Activated CD4-positive, alpha-beta T cell treated with anti-CD3 and anti-CD28 coated beads, Interleukin-2, amount 10 ng/mL, durations not matched to agents 24 days and 14 days (primary cell): ENCODE measurements at places on chromosomes 1 and 21. TPM values are rescaled to one million over a fixed set of nuclear protein-coding genes. Genes with fewer than 3 reads are reported as not detected.

The ECM1 gene
- total RNA-seq = 1.5 and 2.4 TPM in 2 replicates

The CYP4A11 gene
- total RNA-seq = not detected in 2 replicates

The FAM167B gene
- total RNA-seq = 0.23 and 0.57 TPM in 2 replicates

The CYP2J2 gene
- total RNA-seq = 0.49 and 0.78 TPM in 2 replicates

The KCNK1 gene
- total RNA-seq = 1.9 and 2.3 TPM in 2 replicates

The ANKRD35 gene
- 0.40 TPM in 2 replicates for total RNA-seq

The AK5 gene
- total RNA-seq = 0.05 and 0.17 TPM in 2 replicates

The MRPL39 gene
- 63.2 and 66.0 TPM in 2 replicates for total RNA-seq

The NBPF10 gene
- total RNA-seq = 3.2 TPM in 2 replicates

The OR6N1 gene
- not detected in 2 replicates for total RNA-seq

The GRIK3 gene
- total RNA-seq = not detected in 2 replicates

The TMEM200B gene
- 0.66 and 0.72 TPM in 2 replicates for total RNA-seq

The C1QB gene
- total RNA-seq = not detected in 2 replicates

The A3GALT2 gene
- total RNA-seq = not detected in 2 replicates

The C1orf87 gene
- not detected in 2 replicates for total RNA-seq

The ANXA9 gene
- 0.12 TPM in 1 of 2 replicates, not detected in the other for total RNA-seq

The AIM2 gene
- total RNA-seq = 75.9 and 80.1 TPM in 2 replicates

The MYOG gene
- total RNA-seq = not detected in 2 replicates

The HMGCS2 gene
- not detected in 2 replicates for total RNA-seq

The ASAP3 gene
- 0.40 and 0.63 TPM in 2 replicates for total RNA-seq

The FOXO6 gene
- total RNA-seq = not detected in 2 replicates

The ATP1A4 gene
- not detected in 2 replicates for total RNA-seq

The L1TD1 gene
- total RNA-seq = not detected in 2 replicates

The FCAMR gene
- not detected in 2 replicates for total RNA-seq

The NTRK1 gene
- 54.3 and 61.2 TPM in 2 replicates for total RNA-seq

The MPC2 gene
- total RNA-seq = 32.2 and 38.9 TPM in 2 replicates

The FMO2 gene
- not detected in 2 replicates for total RNA-seq

The ZNF692 gene
- total RNA-seq = 94.9 and 100 TPM in 2 replicates

The C1QC gene
- not detected in 2 replicates for total RNA-seq

The PLEKHA6 gene
- 0.07 and 0.47 TPM in 2 replicates for total RNA-seq

The MATN1 gene
- 0.50 and 0.54 TPM in 2 replicates for total RNA-seq

The RGS8 gene
- not detected in 2 replicates for total RNA-seq

The FMO1 gene
- total RNA-seq = not detected in 2 replicates

The CHRNB2 gene
- 0.14 TPM in 1 of 2 replicates, not detected in the other for total RNA-seq

The TPTE gene
- not detected in 2 replicates for total RNA-seq

The TRIM67 gene
- total RNA-seq = not detected in 2 replicates

The CYYR1 gene
- total RNA-seq = not detected in 2 replicates

The TCEA3 gene
- total RNA-seq = 6.7 and 7.8 TPM in 2 replicates

The DAB1 gene
- total RNA-seq = not detected in 2 replicates

The S100A12 gene
- not detected in 2 replicates for total RNA-seq

The MEX3A gene
- 0.24 and 0.84 TPM in 2 replicates for total RNA-seq

The SMCP gene
- total RNA-seq = not detected in 2 replicates

The KISS1 gene
- not detected in 2 replicates for total RNA-seq

The ADPRS gene
- 35.3 and 38.8 TPM in 2 replicates for total RNA-seq

The OR2T33 gene
- not detected in 2 replicates for total RNA-seq

The MROH9 gene
- total RNA-seq = not detected in 2 replicates

The FAM43B gene
- not detected in 2 replicates for total RNA-seq

The HSPG2 gene
- 6.2 and 6.3 TPM in 2 replicates for total RNA-seq
